Right kidney (tissue), 9 donors: ENCODE measurements at places on chromosomes 5 and 9.

GRCh38 chr9:78775211-78775610 lies 478.3 kb downstream of the PSAT1 start:
- no peak for DNase-seq

GRCh38 chr5:168553377-168554130 lies 24.4 kb downstream of the FBLL1 start:
- DNase-seq = no peak

GRCh38 chr5:137214446-137215189 lies 284.5 kb downstream of the SPOCK1 start:
- DNase-seq = no peak

DNA sequence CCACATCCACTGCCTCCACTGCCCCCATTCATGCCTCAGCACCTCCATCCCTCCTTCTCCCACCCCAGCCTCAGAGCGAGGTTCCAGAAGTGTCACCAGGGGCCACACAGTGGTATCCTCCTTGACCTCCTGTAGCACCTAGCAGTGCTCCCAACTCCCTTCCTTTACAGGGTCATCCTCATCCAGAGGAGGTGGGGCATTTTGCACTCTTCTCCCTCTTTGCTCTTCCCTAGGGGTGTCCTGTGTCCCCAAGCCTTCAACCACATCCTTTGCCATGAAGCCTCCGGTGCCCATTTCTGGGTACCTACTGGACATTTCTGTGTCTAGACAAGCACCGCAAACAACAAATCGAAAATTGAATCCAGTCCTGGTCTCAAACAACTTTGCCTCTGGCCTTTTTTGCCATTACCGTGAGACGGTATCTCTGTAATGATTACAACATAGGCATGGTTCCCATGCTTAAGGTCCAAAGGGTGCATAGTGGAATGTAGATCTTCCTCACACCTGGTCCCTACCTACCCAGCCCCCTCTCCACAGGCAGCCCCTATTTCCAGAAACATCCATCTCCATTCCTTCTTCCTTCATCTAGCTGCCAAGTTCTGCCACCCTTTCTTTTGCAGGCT lies 17.6 kb downstream of the WWC1 start:
- no peak for DNase-seq

- DNase-seq = peak; percentile 77
Observed at GRCh38 chr9:29211580-29212396, 1638.5 kb upstream of the C9orf72 start.

DNA sequence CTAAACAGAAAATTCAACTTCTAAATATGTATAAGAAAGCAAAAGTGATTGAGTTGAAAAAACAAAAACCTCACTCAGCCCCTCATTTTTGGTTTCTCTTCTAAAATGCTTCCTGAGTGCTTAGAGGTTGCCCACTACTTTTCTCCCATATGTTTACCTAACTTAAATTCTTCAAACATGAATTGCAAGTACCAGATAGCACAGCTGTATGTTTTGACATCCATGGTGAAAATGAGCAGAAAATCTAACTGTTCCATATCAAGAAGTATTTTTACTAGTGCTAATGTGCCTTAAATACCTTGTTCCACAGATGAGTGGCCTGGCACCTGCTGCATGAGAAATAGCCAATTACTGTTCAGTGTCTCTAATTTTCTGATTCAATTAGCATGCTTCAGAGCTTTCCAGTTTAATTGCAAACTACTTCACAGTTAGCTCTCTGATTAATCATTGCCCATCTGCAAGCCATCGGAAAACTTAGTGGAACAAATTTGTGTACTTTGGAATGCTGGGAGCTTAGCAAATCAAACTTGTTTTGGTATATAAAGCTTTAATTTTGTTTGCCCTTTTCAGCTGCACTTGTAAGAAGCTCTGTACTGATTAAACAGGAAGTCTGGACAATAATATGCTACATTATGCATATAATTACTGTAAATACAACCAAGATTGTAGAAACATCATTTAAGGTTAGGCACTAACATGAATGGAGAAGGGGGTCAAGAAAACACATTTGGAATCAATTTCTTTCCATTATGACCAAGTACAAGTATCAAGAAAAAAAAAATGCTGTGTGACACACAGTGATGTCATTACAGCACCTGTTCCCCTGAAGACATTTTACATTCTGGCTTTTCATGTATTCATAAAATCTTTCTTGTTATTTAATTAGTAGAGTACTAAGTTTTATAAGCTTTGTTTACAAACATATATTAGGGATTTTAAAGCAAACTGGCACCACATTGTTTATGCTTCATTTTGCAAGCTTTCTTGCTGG lies 65.6 kb downstream of the POU5F2 start:
- DNase-seq = peak; percentile 13

DNA sequence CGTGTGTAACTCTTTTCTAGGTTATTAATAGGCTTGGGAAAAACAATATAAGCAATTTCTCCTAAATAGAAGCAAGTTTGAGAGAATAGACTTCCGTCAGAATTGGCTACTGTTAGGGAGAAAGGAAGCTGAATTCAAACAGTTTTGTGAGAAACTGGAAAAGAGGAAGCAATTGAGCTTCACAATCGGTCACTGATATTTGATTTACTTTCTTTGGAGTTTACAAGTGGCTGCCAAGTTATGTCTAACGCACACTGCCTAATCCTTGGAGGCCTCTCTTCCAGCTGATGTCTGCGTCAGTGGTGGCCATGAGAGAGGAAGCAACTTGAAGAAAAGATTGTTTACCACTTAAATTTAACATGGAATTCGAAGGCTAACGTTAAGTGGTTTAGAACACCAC lies 319.5 kb downstream of the ADGRV1 start:
- no peak for DNase-seq

GRCh38 chr5:54556141-54556540 lies 38.6 kb downstream of the SNX18 start:
- DNase-seq = no peak

DNA sequence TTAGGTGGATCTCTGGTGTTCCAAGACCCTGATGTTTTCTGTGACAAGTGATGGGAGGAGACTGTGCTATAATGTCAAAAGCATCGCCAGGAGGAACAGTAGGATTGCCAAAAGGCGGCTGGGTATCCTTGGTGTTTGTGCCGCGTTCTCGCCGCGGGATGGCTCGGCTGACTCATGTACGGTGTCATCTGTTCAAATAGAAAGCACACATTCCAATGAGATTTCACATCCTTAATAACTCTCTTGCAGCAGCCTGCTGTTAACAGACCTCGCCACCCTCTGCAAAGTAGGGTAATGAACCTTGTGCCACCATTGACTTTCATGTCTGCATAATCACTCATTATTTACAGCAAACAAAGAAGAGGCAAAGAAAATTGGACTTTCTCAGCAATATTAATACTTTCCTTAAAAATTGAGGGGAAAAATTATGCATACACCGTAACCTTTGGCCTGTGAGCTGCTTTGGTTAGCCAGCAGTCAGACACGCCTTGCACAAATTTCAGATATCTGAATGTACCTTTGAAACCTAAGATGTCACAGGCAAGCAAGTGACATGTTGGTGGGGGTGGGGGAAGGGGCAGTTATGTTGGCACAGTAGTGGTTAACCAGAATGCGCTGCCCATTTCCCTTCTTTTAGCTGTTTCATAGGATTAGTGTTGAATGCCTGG lies 289.4 kb downstream of the EFNA5 start:
- DNase-seq = no peak

GRCh38 chr5:141186897-141187512 lies at the start of gene PCDHB9:
Gene PCDHB9, plus strand, starts transcription at chr5:141187161. Its CDS starts 158 bp downstream, at chr5:141187319.
- DNase-seq = no peak

GRCh38 chr9:135083241-135083810 lies 4.1 kb upstream of the OLFM1 start:
- DNase-seq = no peak

DNA sequence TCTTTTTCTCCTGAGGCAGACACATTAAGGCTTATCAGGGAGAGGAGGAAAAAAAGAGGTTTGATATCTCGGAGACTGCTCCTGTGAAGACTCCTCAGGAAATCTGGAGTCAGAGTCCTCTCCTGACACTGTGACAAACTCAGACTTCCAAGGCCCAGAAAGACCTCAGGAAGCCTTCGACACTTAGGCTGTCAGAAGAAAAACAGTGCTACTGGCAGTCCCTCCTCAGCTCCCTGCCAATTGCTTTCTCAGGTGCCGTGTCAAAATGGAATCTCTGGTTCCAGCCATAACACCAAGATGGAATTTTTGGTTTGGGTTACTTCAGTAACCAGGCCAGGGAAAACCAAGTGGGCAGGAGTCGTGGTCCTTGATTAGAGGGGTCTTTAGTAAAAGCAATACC lies 4.1 kb downstream of the STK10 start:
- no peak for DNase-seq

- no peak for DNase-seq
Observed at GRCh38 chr9:93133681-93134014, 403 bp downstream of the NINJ1 start.

DNA sequence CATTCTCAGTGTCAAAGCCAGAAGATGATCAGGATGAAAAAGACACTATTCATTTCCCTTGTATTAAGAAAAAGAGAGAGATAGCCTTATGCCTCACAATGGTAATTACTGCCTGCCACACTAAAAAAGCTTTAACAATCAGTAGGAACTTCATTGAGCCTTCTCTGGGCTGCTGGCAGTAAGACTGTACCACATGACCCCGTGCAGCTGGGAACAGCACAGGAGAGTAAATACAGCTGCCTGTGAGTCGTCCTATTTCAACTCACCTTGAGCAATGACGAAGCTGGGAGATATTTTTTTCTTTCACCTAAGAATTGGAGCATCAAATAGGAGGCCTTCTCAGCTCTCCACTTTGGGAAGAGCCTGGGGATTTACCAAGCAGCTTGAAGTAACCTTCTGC lies 316.3 kb downstream of the GABRB2 start:
- no peak for DNase-seq

DNA sequence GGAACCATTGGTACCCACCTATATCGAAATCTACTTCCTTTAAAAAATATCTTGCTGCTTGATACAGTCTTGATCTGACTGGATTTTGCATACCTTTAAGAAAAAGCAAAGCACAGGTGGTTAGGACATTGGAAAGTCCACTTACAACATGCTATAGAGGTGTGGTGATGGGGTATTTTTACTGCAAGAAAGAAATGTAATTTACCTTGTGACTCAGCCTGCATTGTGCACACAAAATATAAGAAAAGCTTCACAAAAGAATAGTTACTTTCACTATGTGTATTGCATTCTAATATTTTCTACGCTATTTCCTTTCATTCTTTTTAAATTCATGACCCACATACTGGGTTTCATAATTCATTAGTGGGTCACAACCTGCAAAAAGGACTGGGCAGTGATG lies 236.2 kb upstream of the RASEF start:
- no peak for DNase-seq

- no peak for DNase-seq
Observed at GRCh38 chr5:38670878-38671277, 114.4 kb upstream of the LIFR start.

GRCh38 chr9:76528642-76529190 lies 69.7 kb downstream of the GCNT1 start:
- DNase-seq = no peak

GRCh38 chr5:170306381-170306831 lies 8.8 kb upstream of the LCP2 start:
- no peak for DNase-seq

- DNase-seq = no peak
Observed at GRCh38 chr5:146398826-146399225, 48.3 kb upstream of the TCERG1 start.

- DNase-seq = no peak
Observed at GRCh38 chr9:18705796-18706392, 231.9 kb downstream of the ADAMTSL1 start.

- DNase-seq = no peak
Observed at GRCh38 chr5:180466316-180466715, 27.9 kb upstream of the CNOT6 start.

DNA sequence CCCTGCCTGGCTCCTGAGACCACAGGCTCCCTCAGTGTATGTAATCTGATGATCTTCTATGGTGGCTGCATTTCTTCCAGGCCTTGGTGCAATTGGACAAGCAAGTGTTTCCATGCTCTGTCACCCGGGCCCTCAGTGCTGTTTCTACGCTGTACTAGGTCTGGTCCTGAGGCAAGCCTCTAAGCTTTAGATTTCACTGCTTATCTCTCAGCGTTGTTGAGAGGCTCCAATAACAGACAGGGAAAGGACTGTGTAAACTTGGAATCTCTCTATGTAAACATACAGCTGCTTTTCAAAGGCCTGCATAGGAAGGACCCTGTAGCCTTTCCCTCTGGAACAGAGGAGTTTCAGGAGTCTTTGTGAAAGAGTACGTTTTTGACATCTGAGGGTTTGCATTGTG lies 38.6 kb upstream of the NFIB start:
- no peak for DNase-seq

DNA sequence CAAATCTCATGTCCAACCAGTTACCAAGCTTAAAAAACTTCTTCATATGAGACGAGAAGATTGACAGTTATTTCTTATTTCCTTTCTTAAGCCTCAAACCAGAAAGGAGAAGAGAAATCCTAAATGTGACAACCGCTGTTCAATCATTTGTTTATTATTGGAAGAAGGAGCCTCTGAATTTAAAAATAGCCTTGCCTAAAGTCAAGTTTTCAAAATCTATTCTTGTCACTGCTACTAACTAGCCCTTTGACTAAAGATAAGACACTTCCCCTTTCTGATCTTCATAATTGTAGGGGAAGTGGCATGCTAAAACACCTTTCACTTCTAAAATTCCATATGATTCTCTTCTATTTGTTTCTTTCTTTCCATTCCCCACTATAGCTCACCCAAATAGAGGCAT lies 106.2 kb upstream of the EMB start:
- no peak for DNase-seq

- no peak for DNase-seq
Observed at GRCh38 chr9:94913550-94913949, 187.1 kb downstream of the AOPEP start.

GRCh38 chr9:113958556-113958955 lies 82.4 kb downstream of the ZNF618 start:
- no peak for DNase-seq

DNA sequence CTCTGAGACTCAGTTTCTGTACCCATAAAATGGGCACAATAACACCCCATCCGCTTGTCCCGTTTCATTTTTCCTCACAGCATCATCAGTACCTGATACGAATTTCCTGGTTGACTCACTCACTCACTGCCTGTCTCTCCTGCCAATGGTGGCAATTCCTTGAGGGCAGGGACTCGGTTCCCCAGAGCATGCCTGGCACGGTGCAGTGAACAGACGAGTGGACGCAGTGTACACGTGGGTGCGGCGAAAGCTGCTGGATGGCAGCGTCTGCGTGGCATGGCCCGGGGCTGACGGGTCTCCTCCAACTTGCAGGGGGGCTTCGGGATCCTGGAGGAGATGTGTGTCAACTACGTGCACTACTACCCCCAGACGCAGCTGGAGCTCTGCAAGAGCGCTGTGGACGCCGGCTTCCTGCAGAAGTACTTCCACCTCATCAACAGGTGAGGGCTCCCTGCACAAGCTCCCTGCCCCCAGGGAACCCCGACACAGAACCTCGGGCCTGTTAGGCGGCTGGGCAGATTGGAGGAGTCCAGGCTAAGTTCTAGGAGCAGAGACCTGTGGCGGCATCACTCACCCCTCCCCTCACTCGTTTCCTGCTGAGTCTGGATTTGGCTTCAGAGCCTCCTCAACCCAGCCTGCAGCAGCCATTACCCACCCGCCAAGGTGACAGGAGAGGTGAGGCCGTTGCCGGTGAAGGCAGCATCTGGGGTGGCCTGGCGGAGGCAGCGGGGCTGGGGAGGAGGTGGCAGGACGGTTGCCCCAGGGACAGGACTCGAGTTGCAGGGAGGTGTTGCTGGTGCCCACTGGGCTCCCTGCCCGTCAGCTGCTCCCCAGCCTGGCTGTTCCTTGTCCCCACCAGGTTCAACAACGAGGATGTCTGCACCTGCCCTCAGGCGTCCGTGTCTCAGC lies 20.3 kb downstream of the DBH start:
- DNase-seq = no peak
